ENCODE measurements at places on chromosomes 5 and 9. TPM values are rescaled to one million over a fixed set of nuclear protein-coding genes. Genes with fewer than 3 reads are reported as not detected.
A peak's percentile ranks its signal among the peaks of the same experiment; 100 is the strongest.

- no peak overlapping the region for H3K27ac ChIP-seq
- DNase-seq = no peak
- no peaks in the 10 kb centered on the region for H3K36me3 ChIP-seq
Measured at GRCh38 chr5:10059556-10059955, 190.1 kb downstream of the ATPSCKMT start.

DNA sequence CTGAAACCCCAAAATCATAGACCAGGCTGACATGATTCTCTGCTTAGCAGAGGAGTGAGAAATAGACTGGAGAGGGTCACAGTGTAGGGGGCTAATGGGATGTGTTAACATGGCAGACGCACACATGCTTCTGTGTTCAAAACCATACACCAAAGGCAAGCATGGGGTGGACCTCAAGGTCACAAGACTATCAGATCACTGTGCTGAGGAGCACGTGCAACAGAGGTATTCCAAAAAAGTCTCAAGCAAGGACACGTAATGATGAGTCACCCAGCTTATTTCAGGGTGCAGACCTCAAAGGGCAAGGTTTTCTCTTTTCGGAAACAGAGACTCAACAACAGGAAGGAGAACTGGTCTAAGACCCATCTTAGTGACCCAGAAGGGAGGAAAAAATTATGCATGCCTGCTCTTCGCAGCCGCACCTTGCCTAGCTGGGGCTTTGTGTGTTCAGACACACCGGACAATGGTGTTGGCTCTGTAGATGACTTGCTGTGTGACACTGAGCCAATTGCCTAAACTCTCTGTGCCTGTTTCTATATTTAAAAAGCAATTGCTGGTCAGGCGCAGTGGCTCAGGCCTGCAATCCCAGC is 20.3 kb downstream of the WHRN start:
- H3K4me3 ChIP-seq = no peak overlapping the region
- no peaks in the 10 kb centered on the region for H3K36me3 ChIP-seq
- peaks cover 19% of the 10 kb centered on the region for H3K4me1 ChIP-seq
- no peak overlapping the region for H3K27ac ChIP-seq
- no peaks in the 10 kb centered on the region for H3K27me3 ChIP-seq

DNA sequence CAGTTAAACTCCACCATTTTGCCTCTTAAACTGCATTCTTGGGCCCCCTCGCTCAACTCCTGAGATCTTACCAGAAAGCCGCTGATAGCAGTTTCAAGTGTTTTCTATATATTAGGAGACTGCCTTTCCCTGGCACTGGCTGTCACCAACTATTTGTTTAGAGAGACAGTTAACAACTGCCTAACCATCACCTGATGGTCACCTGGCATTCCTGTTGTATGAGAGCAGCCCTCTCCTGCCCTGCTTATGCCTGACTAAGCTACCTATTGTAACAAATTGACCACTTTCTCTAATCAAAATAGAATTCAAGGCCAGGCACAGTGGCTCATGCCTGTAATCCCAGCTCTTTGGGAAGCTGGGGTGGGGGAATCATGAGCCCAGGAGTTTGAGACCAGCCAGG is 28.0 kb upstream of the SIL1 start:
- no peaks in the 10 kb centered on the region for H3K36me3 ChIP-seq
- H3K27me3 ChIP-seq = no peaks in the 10 kb centered on the region
- no peak overlapping the region for H3K4me3 ChIP-seq
- H3K27ac ChIP-seq = no peak overlapping the region
- no peak for DNase-seq
- peaks cover 14% of the 10 kb centered on the region for H3K4me1 ChIP-seq

DNA sequence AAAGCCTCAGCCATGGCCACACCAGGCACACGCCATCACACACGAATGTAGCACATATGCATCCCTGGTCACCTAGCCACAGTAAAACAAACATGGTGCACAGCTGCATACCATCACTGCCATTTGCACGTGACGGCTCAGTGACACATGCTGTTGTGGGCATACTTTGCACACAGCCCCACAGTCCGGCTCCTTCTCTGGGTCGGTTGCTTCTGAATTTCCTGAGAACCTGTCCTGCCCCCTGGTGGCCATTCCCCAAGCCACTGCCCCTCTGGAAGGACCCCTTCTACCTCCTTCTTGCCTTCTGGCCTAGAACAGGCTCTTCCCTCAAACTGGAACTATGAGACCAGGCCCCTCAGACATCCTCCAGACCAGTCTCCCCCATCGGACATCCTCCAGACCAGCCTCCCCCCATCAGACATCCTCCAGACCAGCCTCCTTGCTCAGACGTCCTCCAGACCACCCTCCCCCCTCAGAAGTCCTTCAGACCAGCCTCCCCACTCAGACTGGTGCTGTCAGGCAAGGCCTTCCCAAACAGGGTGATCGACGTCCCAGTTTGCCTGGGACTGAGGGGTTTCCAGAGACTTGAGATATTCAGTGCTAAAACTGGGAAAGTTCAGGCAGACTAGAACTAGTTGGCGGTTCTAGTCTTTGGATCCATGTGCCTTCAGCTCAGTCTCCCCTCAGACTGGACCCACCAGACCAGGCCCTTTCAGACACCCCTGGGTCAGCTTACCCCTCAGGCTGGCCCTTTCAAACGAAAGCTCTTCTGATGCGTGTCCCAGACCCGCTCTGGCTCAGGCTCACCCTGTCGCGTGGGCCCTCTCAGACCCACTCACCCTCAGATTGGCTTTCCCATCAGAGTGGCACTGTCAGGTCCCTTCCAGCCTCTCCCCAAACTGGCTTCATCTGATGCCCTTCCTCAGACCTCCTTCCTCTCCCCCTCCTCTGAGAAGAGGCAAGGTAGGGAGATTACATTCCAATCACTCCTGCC is 24.3 kb upstream of the ENHO start:
- H3K4me3 ChIP-seq = no peak overlapping the region
- peaks cover 47% of the 10 kb centered on the region for H3K27me3 ChIP-seq
- peak; percentile 50 for DNase-seq
- H3K27ac ChIP-seq = no peak overlapping the region

The PRELID2 gene
- total RNA-seq = 15.5 TPM

DNA sequence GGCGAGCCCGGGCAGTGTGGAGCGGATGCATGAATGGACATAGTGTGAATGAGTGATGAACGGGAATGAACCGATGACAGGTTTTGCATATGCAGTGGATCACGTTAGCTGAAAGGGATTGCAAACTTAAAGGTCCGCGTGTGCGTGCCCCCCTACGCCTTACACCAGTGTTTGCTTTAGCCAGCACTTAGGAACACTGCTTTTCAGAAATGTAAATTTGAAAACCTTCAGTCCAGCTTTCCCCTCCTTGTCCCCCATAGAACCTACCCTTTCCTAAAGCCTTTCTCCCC is 692 bp downstream of the PSAT1 start:
- H3K27ac ChIP-seq = peak overlapping the region; percentile 94
- no peaks in the 10 kb centered on the region for H3K27me3 ChIP-seq
- no peak for DNase-seq
- peak overlapping the region; percentile 94 for H3K4me3 ChIP-seq
- H3K4me1 ChIP-seq = peaks cover 24% of the 10 kb centered on the region

GRCh38 chr5:137032929-137033328 is 466.2 kb downstream of the SPOCK1 start:
- no peak overlapping the region for H3K4me3 ChIP-seq
- DNase-seq = no peak
- H3K4me1 ChIP-seq = peaks cover 12% of the 10 kb centered on the region
- H3K27ac ChIP-seq = no peak overlapping the region
- no peaks in the 10 kb centered on the region for H3K36me3 ChIP-seq
- H3K27me3 ChIP-seq = peaks cover 23% of the 10 kb centered on the region

- no peak overlapping the region for H3K4me3 ChIP-seq
- no peaks in the 10 kb centered on the region for H3K36me3 ChIP-seq
- peaks cover 23% of the 10 kb centered on the region for H3K4me1 ChIP-seq
- peaks cover 22% of the 10 kb centered on the region for H3K27me3 ChIP-seq
- DNase-seq = no peak
Measured at GRCh38 chr5:137310051-137310730, 188.9 kb downstream of the SPOCK1 start.

GRCh38 chr5:89604342-89604741 is 721.4 kb upstream of the MEF2C start:
- no peak for DNase-seq
- no peaks in the 10 kb centered on the region for H3K4me1 ChIP-seq
- no peak overlapping the region for H3K27ac ChIP-seq
- H3K27me3 ChIP-seq = no peaks in the 10 kb centered on the region

The PCDHGA1 gene
- 0.74 TPM for total RNA-seq

GRCh38 chr5:132065351-132065937 is 5.0 kb downstream of the IL3 start:
- H3K27ac ChIP-seq = no peak overlapping the region
- H3K4me1 ChIP-seq = no peaks in the 10 kb centered on the region
- no peak overlapping the region for H3K4me3 ChIP-seq
- no peaks in the 10 kb centered on the region for H3K36me3 ChIP-seq
- no peaks in the 10 kb centered on the region for H3K27me3 ChIP-seq

- no peak for DNase-seq
- no peaks in the 10 kb centered on the region for H3K36me3 ChIP-seq
- no peak overlapping the region for H3K27ac ChIP-seq
- peaks cover 5% of the 10 kb centered on the region for H3K4me1 ChIP-seq
- H3K4me3 ChIP-seq = no peak overlapping the region
- no peaks in the 10 kb centered on the region for H3K27me3 ChIP-seq
Measured at GRCh38 chr9:131874447-131874846, 134.6 kb upstream of the RAPGEF1 start.

The TERT gene
- total RNA-seq = 1.7 TPM

GRCh38 chr9:95552814-95553546 is 36.2 kb upstream of the PTCH1 start:
- no peaks in the 10 kb centered on the region for H3K36me3 ChIP-seq
- no peaks in the 10 kb centered on the region for H3K4me1 ChIP-seq
- H3K27ac ChIP-seq = no peak overlapping the region
- peaks cover 40% of the 10 kb centered on the region for H3K27me3 ChIP-seq
- DNase-seq = no peak
- H3K4me3 ChIP-seq = peak overlapping the region; percentile 74

DNA sequence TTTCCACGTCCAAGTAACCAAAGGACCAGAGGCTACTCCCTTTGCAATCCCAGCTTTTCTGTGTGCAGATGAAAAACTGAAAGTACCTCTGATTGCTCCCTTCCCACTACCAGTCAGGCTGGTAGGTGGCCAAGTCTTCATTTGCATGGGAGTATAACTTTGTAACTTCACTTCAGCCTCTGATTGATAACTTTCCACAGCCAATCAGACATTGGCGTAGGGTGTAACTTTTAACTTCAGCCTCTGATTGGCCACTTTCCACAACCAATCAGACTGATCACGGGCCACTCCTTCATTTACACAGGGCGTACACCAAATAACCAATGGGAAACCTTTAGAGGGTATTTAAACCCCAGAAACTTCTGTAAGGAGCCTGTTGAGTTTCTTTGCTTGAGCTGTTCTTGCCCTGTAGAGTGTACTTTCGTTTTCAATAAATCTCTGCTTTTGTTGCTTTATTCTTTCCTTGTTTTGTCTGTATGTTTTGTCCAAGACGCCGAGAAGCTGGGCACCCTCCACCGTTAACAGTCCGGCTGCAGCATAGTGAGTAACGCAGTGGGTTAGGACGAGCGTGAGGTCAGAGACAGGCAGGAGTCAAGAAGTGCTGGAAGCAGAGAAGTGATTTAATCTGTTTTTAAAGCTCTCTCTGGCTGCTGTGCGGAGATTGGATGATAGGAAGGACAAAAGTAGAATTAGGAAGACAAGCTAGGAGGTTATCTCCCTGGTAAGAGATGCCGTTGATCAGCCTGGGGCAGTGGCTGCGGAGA is 3.5 kb upstream of the EXOSC2 start:
- no peak overlapping the region for H3K27ac ChIP-seq
- H3K4me1 ChIP-seq = peaks cover 17% of the 10 kb centered on the region
- H3K27me3 ChIP-seq = peaks cover 4% of the 10 kb centered on the region
- peaks cover 4% of the 10 kb centered on the region for H3K36me3 ChIP-seq
- H3K4me3 ChIP-seq = peak overlapping the region; percentile 41

Data from type B pancreatic cell (in vitro differentiated cells).